NCI-H1436 (cell line): ENCODE measurements at places on chromosomes 2 and 18.
A peak's percentile ranks its signal among the peaks of the same experiment; 100 is the strongest.

DNA sequence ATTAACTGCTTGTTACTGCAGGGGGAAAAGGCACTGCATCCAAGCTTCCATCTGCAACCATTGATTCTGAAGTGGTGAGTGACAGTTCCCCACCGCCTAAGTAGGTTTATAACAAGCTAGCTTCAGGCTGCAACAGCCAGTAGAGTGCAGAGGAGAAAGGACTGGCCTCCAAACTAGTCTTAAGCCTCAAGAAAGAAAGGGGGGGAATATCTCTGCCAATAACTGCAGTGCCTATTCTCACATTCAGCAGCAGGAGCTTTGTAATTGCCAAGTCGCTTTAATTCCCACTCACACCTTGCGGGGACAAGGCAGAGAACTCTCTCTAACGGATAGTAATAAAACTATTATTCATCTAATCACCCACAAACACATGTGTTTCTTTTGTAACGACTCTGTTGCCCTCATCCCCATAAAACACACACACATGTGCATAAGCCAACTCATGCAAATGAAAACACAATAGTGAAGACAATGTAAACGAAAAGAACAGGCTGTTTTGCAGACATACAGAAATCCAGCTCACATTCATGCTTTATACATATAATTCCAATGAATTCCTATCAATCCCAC lies 1963.3 kb upstream of the PIK3C3 start:
- DNase-seq, result no peak

- DNase-seq, result peak; percentile 67
Observed at GRCh38 chr18:67132919-67133318, 383.6 kb downstream of the DSEL start.

GRCh38 chr2:20439193-20439475 lies 7.7 kb upstream of the RHOB start:
- DNase-seq, result no peak

- no peak for DNase-seq
Observed at GRCh38 chr18:23593720-23594119, 7.4 kb upstream of the NPC1 start.

- DNase-seq, result no peak
Observed at GRCh38 chr18:23876921-23877320, 137.6 kb upstream of the TTC39C start.
